CD4-positive, alpha-beta memory T cell (primary cell): ENCODE measurements at places on chromosomes 13 and 19.

- DNase-seq = peak; percentile 75
Observed at GRCh38 chr19:1853295-1854038, 5.2 kb upstream of the REXO1 start.

DNA sequence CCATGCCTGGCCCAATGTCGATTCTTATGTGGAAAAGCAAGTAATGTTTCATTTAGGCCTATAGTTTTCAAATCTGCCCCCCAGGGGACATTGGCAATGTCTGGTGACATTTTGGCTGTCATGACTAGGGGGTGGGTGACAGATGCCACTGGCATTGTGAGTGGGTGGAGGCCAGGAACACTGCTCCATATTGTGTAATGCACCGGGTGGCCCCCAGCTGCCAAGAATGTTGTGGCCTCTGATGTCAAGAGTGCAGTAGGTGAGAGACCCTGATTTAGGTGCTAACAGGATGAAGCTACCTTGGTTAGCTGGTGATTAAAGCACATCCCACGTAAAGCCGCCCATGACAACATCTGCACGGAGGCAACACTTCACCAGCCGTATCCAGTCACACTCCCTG, 10.8 kb downstream of the C19orf44 start:
- no peak for DNase-seq

GRCh38 chr19:4597975-4598671, 38.6 kb upstream of the SEMA6B start:
- peak; percentile 16 for DNase-seq

GRCh38 chr13:69319656-69320055, 788.0 kb upstream of the ATXN8OS start:
- DNase-seq = no peak

DNA sequence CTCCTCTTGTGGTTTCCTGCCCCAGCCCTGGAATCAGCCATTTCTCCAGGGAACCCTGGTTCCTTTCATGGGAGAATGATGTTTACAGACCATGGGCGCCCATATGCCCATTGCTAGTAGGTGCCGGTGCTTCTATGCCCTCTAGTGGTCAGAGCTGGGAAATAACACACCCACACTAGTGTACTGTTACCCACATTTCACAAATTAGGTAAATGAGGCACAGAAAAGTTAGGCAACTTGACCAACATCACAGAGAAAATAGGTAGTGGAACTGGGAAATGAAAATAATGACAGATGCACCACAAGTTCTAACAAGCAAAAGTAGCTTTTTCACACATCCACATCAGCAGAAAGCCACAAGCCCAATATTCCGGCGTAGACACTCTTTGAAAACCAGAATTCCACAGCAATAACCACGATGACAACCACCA, 1.3 kb upstream of the CEACAM3 start:
- peak; percentile 55 for DNase-seq

DNA sequence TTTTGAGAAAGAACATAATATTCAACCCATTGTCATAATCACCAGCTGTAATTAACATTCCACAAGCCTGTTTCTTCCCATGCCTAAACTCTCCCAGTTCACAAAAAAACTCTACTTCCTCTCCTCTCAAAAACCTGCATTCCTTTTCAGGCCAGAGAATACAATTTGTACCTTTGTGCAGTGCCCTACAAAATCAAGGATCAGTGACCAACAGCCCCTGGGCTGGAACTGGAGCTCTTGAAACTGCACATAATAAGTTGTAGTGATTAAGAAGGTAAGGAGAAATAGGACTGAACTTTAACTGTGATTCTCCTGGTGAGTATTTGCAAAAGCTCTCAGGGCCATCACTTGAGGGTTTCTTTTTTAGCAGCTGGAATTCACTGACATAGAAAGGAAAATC, 472.7 kb downstream of the RFC3 start:
- DNase-seq = no peak

DNA sequence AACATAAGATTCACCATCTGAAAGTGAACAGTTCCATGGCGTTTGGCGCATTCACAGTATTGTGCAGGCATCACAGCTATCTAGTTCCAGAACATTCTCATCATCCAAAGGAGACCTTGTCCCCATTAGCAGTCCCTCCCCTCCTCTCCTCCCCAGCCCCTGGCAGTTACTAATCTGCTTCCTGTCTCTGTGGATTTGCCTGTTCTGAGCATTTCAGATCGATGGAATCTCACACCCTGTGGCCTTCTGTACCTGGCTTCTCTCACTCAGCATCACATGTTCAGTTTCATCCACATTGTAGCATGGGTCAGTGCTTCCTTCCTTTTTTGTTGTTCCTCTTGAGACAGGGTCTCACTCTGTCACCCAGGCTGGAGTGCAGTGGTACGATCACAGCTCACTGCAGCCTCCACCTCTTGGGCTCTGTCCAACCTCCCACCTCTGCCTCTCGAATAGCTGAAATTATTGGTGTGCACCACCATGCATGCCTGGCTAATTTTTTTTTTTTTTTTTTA, 34.6 kb downstream of the CRTC1 start:
- DNase-seq = no peak

DNA sequence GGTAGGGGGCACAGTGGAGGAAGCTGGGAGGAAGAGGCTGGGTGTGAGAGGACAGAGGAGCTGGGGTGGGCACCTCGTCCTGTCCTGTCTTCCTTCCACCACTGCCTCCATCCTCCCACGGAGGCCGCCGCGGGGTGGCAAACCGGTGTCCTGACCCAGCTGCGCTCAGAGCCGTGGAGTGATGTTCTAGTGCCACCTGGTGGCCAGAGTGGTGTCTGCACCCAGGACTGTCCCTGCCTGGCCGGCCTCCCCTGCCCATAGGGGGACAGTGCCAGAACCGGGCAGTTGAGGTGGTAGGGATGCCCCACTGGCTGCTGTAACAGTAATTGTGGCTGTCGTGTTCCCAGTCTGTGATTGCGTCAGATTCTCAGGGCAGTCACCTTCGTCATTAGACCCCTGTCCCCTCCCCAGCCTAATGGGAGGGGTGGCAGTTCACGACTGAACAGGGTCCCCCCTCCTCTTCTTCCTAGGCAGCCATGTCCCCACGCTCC, 11.1 kb upstream of the ARRDC2 start:
- DNase-seq = peak; percentile 76

DNA sequence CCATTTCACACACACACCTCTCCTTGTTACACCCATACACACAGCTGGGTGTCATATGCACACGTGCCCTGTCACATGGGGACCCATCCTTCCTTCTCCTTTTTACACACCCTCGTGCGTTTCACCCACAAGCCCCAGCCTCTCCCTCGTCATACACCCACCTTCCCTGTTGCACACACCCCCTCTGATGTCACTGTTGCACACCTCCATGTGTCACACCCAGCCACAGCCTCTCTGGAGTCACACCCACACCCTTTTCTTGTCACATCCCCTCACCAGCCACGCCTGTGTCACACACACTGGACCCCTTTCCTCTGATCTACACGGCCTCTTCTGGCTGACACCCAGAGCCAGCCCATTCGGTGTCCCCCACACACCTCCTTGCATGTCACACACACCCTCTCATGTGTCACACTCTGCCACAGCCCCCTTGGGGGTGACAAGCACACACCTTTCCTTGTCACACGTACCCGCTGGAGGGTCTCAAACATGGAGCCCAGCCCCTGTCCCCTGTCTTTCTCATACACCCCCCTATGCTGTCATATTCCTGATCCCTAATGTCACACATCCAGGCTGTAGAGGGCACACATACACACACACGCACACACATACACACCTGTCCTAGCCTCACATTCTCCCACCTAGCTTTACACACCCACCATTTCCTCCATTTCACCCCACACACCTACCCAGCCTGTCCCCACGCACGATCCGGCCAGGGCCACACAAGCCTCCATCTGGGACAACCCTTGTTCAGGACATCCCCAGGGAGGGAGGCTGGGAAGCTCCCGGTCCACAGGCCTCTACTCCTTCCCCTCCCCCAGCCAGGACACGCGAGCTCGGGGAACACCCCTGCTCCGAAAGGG, 1.4 kb downstream of the NOVA2 start:
- DNase-seq = peak; percentile 34

- no peak for DNase-seq
Observed at GRCh38 chr19:55344444-55344843, 4.8 kb downstream of the KMT5C start.

- no peak for DNase-seq
Observed at GRCh38 chr19:50764409-50764808, 5.9 kb upstream of the GPR32 start.

DNA sequence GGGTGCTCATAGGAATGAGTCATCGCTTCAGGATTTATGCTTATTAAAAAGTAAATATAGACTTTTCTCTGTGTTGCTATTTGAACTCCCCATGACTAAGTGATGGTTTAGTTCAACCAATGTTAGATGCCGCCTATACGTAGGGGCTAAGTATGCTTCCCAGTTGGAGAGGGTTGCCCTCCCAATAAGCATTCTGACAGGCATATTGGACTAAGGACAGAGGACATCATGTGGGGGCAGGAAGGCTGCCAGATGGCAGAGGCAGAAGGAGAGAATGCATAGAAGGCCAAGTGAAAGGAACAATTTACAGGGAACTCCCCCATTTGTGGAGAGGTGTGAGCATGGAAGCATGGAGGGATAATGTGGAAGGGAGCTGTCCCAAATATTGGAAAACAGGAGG, 318.4 kb upstream of the OBI1 start:
- no peak for DNase-seq

- DNase-seq = no peak
Observed at GRCh38 chr19:9878511-9879196, 43.5 kb downstream of the PIN1 start.

GRCh38 chr19:7999376-7999775, 6.1 kb downstream of the ELAVL1 start:
- no peak for DNase-seq

DNA sequence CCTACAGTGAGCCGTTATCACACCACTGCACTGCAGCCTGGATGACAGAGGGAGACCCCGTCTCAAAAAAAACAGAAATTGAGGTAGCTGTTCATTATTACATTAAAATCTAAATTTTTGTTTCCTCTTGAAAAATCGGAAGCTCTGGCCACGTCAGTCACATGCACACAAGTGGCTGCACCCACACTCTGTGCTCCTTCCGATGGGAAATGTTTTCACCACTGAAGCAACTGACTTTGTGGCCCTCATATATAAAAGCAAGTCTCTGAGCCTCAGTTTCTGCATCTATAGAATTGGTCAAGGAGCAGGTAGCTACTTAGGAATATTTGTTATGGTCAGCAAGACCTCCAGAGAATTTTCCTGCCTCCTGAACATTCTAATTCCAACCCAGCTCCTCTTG, 4.5 kb downstream of the LRRC25 start:
- no peak for DNase-seq

GRCh38 chr13:94761407-94761806, 49.1 kb upstream of the SOX21 start:
- no peak for DNase-seq

- peak; percentile 46 for DNase-seq
Observed at GRCh38 chr13:25375727-25376358, 4.1 kb downstream of the ATP8A2 start.

DNA sequence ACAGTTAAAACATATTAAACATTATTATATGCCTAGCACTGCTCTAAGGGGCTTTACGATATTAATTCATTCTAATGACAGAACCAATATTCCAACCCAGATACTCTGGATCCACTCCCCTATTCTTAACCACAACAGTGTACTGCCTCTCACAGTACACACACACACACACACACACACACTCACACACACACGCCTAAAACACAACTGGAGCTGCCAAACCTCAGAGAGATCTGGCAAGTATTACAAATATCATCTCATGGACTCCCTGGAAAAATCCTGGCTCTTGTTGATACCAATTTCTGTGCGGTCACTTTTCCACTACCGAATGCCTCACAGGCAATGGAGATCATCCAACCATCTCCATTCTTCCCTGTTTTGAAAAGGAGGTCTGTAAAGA, 1.3 kb downstream of the ZNF780A start:
- DNase-seq = no peak

DNA sequence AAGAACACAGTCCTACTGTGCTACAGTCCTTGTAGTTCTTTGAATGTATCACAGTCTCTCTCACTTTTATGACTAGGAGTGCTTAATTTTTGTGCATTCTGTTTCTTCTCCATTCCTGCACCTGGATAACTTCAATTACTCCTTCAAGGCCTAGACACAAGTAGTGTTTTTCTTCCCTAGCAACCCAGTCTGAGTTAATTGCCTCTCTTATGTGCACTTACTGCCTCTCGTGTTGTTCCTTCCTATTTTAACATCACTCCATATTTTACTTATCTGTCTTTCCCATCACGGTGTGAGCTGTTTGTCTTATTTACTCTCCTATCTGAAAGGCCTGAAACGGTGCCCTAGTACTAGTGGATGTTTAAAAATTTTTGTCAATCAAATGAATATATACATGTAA, 101.5 kb downstream of the HS6ST3 start:
- no peak for DNase-seq

GRCh38 chr19:55297267-55297666, 13.5 kb downstream of the BRSK1 start:
- DNase-seq = no peak

GRCh38 chr19:16441661-16442162, 30.1 kb downstream of the EPS15L1 start:
- no peak for DNase-seq

DNA sequence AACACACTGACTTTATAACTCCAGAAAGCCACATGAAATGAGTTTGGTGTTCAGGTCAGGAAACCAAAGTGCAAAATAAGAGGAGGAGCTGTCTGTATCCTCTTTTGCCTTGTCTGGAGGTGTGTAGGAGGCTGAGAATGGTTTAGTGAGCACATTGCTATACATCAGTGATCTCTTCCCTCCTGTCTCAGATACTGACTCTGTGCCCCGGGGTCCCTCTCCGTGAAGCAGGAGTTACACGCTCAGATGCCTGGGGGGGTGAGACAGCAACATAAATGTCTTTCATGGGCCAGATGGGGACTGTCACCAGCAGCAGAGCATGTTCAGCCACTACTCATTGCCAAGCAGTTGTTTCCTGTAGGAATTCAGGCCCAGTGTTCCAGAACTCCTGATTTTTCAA, 285.4 kb downstream of the ATP8A2 start:
- no peak for DNase-seq
